ENCODE measurements at places on chromosomes 5 and 9. TPM values are rescaled to one million over a fixed set of nuclear protein-coding genes. Genes with fewer than 3 reads are reported as not detected.

The PCDHB11 gene
- 0.27 TPM for total RNA-seq

DNA sequence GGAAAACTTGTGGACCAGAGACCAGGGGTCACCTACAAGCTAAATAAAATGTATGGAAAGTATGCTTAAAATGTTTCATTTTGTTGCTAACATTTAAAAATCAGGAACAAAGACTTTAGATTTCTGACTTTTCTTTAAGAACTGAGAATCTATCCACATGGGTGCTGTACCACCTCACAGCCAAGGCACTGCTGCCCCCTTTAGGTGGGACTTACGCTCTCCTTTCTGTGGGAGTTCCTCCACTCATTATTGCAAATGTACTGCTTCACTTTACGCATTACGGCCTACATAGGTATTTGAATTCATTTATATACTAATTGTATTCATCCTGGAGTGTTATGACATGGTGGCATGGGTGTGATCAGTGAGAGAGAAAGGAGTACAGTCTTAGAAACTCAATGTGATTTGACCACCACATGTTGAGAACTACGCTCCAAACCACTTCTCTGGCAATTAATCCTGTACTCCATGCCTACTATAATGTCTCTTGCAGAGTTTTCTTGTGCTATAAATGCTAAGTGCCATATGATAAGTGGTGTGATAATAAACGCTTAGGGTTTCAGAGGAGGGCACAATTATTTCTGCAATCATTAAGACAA lies 24.7 kb upstream of the CETN3 start:
- peak; percentile 54 for DNase-seq

DNA sequence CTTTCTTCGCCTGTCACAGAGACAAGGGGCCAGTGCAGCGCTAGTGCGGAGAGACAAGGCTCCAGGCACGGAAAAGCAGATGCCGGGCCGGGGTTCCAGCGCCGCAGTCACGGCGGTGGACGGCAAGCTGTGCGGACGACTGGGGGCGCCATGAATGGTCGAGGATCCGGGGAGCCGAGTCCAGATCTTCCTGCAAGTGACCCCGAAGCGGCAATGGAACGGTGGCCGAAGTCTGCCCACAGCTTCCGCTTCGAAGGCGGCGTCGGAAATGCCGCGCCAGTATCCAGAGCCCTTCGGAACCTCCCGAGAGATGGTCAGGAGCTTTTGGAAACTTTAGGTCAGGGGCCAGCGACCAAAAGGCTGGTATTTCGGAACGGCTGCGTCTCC lies 601 bp upstream of the FAF2 start:
- no peak for DNase-seq

DNA sequence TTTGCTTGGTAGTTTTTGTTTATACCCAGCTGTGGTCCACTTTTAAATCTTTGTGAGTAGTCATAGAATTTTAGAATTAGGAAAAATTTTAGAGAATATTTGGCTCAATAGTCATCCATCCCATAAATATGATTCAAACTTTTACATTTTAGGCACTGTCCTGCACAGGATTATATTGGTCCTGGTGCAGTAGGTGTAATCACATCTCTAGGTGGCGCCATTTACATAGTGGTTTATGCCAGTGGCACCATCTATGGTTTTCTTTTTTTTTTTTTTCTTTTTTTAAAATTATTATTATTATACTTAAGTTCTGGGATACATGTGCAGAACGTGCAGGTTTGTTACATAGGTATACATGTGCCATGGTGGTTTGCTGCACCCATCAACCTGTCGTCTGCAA lies 260.7 kb upstream of the KCNN2 start:
- DNase-seq: no peak

DNA sequence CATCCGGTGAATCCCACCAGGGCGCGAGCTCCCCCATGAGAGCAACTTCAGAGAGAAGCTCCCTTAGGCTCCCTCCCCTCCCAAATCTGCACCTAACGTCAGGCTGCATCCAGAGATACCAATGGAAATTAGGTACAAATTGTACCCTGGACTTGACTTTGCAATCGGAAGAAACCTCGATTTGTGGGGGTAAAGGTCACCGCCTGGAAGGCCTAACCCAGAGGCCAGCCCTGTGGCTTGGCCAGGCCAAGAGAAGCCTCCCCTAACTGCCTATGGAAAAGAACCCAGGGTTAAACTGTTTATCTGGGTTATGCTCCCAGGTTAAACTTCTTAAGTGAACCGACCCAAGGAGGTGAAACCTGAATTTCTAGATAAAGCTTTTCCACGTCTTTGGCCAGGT lies 80.4 kb downstream of the GTF3C4 start:
- no peak for DNase-seq

- no peak for DNase-seq
These were observed 181.5 kb upstream of the OTULINL start for GRCh38 chr5:14400085-14400484.

DNA sequence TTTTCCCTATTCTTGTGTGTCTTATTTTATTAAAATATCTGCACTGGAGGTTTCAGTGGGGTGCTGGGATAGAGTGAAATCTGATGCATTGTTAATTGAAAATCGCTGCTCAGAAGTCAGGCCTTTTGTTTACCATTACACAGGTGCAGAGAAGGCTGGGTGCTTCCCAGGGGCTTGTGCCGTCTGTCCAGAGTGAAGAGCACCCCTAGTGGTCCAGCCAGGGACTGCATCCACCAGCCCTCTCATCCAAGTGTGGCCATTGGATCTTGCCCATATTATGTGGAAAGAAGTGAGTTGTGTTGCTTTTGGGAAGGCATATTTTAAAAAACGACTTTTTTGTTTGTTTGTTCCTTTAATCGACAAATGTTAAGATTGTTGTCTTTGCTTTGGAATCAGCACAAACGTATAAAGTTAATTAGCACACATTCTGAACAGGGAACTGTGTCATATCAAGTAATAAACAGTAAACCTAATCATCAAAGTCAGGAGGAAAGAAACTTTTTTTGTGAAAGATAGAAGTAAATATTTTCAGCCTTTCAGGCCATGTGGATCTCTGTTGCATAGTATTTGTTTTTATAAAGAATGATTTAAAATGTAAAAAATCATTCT lies 315.6 kb downstream of the MTRR start:
- peak; percentile 62 for DNase-seq

The SLIT3 gene
- 17.3 TPM for total RNA-seq

DNA sequence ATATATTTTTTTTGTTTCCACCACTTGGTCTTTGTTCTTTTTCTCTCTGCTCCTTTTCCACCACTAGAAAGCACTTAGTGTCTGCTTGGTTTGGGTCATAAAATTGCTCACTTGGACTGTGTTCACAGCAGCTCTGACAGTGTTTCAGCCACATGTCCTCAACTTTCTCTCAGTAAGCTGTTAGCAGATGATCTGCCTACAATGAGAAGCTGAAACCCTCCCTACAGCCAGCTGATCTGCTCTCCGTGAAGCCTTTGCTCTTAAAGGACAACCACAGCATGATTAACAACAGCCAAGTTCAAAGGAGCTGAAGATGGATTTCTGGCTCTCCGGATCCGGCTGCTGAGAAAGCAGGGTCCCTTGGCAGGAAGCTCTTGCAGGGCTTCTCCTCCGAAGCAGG lies 31.6 kb downstream of the PRLR start:
- no peak for DNase-seq

- no peak for DNase-seq
These were observed 469.3 kb downstream of the SPATA31D1 start for GRCh38 chr9:82457891-82458290.

The WDR31 gene
- 1.1 TPM for total RNA-seq

DNA sequence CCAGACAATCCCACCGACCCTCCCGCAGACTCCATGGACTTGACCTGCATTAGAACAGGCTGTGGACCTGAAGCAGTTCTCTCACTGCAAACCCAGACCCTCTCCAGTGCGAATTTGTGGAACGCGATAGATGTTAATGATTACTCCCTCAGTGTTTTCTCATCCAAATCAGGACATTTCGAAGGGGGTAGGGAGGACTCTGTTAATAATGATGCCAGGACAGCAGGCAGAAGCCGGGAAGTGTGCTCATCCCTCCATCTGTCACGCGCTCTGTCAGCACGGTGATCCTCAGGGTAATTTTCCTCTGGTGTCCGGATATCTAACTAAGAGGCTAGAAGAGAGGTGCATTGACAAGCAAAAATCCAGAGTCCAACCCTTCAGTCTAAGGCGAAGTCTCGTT lies 18.8 kb downstream of the RAPGEF1 start:
- no peak for DNase-seq

The IL5 gene
- not detected for total RNA-seq

GRCh38 chr9:29974197-29974596 lies 2400.9 kb upstream of the C9orf72 start:
- no peak for DNase-seq

DNA sequence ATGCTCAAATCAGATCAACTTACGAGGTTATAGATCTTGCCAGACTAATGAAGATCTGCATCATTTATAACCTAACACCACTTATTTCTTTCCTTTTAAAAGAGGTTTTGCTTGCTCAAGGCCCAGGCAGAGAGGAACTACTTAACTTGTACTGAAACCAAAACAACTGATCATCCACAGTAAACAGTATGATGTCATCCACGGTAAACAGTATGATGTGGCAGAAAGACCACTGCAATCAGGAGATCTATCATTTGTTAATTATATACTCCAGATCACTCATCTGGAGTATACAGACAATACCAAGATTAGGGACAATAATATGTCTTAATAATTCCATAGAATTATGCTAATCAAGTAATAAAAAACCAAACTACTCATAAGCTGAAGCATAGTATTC lies 116.8 kb downstream of the ADAMTS6 start:
- no peak for DNase-seq

The CD180 gene
- total RNA-seq: 5.0 TPM

The FAM221B gene
- not detected for total RNA-seq

DNA sequence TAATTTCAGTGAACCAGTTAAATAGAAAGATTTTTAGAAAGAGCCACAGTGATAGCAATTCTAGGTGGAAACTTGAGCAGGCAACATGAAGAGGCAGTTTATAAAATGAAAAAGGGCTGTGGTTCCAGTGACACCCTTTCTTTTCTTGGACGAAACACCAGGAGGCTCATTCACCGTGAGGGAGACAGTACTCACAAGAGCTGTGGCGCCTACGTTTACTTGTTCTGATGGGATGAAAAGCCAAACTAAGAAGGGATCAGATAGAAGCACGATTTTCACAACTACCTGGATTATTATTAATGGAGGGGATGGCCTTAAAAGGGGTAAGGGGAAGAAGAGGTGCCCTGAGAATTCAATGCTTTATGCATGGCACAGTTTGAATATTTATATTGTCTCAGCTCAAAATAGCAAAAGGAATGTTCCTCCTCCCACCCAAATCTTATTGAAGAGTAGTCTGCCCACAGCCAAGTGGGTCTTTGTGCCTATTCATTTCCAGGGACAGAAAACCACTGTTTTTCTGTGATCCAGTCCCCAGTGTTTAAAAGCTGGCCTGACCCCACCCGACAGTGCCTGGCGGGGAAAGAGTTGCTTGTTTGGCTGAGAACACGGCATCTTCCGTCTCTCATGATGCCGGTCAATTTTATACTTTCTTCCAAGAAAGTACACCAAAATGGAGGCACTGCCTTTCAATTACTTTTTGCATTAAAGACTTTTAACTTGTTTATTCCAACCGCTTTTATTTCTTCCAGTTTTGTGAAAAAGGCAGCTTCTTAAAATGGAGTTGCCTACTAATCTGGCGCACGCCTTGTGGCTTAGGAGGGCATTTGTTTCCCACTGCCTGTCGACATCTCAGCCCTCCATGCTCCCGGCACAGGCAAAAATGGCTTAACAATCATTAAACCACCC lies 51.9 kb downstream of the HABP4 start:
- no peak for DNase-seq

GRCh38 chr5:157116483-157116954 lies 7.7 kb upstream of the HAVCR2 start:
- no peak for DNase-seq

DNA sequence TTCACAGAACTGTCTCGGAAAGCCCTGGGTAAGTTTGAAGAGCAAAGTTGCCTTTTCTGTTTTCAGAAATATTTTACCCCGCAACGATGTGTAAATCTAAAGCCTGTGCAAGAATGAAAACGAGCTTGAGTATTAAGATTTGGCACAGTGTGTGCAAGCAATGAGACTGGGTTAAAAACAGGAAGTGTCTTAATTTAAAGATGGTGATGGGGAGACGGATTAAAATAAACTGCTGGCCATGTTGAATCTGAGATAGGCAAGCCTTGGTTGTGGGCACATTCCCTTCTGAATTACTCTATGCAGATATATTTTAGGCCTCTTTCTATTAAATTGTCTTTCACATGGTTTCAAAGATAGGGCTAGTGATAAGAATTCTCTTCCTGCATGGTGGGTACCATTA lies 294.2 kb upstream of the DMRT1 start:
- no peak for DNase-seq

DNA sequence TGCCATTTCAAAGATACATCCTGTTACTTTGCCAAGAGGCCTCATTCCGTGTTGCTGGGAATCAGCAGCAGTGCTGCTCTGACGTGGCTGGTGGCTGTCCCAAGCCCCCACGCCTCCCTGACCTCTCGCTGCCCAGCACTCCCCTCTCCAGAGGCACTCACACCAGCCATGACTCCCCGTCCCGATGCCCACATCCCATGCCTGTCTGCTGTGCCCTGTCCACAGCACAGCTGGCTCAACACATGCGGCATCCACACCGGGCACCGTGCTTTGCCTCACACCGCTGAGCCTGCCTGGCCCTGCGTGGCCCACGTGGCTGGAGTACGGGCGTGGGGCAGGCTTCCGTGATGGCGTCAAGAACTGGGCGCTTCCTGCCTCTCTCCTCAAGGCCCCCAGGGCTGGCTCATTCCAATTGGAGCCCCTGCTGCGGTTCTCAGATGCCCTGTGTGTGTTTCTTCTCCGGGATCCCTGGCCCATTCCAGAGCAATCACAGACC lies 7.8 kb upstream of the LCN1 start:
- no peak for DNase-seq

The PCDH1 gene
- 169 TPM for total RNA-seq

DNA sequence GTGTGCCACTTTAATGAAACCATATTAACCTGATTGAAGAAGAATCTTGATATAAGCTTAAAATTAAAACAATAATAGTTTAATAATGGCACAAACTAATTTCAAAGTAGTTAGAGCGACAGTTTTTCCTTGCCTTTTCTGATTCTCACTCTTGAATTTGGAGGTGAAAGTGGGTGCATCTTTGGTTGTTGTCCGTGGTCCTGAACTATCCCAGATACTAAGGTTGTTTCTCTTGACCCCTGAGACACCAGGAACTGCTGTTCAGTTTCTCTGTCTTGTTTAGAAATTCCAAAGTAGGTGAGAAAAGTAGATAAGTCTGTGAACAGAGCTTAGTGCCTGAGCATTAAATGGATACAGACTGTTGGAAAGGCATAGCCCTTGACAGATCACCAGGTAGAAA lies 274.7 kb downstream of the FBXL7 start:
- no peak for DNase-seq

The IFNA21 gene
- total RNA-seq: not detected

- DNase-seq: no peak
These were observed 160.7 kb downstream of the TMEM38B start for GRCh38 chr9:105854783-105855724.

DNA sequence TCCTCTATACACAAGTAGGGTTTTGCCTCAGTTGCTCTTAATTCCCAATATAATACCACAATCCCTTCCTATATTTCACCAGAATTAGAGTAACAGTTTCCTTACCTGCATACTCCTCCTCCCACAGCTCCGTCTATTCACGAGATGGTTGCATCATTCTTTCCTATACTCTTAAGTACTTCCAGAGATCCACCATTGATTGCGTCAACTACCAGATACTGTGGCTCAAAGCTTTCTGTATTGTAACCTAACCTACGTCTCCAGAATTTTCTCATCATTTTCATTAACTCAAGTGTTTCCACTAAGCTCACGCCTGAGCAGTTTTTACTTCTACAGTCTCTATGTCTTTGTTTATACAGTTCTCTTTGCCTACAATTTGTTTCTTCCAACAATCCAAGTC lies 31.2 kb upstream of the MINAR2 start:
- DNase-seq: no peak
